ENCODE measurements at places on chromosomes 12 and 14.

GRCh38 chr14:45359746-45360145 lies 106.7 kb upstream of the MIS18BP1 start:
- DNase-seq = no peak

DNA sequence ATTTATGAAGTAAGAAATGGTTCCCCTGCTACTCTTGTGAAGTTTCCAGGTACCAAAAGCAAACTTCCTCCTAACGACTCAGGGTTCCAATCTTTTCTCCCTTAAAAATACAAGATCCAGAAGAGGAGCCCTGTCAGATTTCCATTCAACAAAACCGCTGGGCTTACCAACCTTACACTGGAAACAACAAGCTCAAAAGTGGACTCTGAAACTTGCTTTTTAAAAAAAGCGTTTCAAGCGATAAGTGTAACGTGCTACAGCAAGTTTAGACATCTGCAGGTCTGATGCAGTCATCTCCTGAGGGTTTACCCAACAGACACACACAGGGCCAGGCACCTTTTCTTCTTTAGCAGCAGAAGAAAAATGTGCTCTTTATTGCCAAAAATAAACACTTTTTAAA lies 6.9 kb upstream of the CREBL2 start:
- DNase-seq = no peak

DNA sequence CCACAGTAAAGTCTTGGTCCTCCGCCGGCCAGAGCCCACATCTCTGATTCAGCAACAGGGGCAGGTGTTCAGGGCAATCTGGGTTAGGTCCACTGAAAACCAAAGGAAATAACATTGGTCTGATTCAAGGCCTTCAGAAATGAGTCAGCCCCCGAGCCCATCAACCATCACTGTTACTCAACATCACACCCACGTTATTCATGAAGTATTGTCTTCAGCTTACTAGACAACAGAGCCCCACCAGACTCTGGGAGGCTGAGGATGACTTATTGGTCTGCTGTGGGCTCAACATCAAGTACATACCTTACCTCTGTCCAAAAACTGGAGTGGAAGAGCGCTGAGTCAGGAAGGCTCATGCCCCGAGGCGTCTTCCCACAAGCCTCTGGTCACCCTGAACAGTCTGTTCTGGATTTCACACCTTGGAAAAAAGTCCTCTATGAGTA lies 97.5 kb downstream of the ZFP36L1 start:
- peak; percentile 100 for DNase-seq

DNA sequence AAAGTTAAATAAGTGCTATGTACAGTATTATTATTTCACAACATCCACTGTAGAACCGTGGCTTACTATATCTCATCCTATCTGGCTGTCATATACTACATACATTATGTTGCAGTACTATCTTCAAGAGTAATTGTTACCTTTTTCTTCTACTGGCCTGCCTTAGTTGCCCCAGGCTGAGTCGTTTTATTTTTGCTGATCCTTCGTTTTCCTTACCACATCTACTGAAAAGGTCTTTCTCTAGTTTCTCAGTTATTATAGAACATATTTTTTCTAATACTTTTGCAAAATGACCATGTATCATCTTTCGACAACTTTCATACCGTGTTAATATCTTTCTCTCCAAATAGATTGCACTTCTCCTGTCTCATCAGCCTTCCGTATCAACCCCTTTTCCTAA lies 523.1 kb downstream of the SOX5 start:
- no peak for DNase-seq

- no peak for DNase-seq
Measured at GRCh38 chr12:2405039-2405438, 352.3 kb downstream of the CACNA1C start.

DNA sequence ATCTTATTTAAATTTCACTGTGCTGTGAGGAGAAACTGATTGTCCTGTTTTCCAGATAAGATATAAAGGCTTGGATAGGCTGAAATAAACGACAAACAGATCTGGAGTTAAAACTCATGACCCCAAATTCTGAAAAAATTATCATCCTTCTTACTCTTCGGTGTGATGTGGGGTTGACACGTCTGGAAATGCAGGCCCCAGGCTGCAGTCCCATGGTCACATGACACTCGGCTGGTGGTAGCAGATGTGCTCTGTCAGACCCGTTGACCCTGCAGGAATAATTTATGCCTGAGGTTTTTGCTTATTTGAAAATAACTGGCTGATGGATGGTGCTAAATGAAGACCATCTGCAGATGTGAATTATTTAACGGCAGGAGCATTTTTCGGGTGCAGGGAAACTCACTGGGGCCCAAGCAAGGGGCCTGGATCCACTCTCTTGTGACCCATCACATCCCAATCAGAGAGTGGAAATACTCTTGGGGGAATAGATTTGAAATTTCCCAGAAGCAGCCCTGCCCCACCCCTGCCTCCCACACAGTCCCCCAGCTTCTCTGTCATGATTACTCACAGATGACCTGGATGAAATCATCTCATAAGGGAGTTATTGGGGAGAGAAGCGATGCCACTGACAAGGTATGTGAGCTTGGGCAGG lies 47.7 kb upstream of the CMKLR1 start:
- DNase-seq = no peak

DNA sequence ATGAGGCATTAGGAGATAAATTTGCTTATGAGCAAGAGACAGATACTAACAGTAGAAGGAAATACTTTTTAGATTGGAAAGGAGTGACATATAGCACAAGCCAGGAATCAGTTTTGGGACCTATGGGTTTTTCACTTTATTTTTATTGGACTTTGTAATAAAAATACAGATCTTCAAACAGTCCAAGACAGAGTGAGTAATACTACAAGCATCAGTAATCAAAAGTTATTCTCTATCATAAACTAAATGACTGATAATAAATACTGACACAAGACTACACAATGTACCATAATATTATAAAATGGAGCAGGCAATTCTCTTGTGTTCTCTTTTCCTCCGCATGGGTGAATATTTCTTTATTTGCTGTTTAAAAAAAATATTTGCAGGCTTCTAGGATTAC lies 85.8 kb downstream of the DERA start:
- no peak for DNase-seq

GRCh38 chr14:72880820-72881219 lies 13.1 kb downstream of the DPF3 start:
- no peak for DNase-seq

- DNase-seq = peak; percentile 77
Measured at GRCh38 chr12:50537538-50537919, 32.7 kb downstream of the DIP2B start.

DNA sequence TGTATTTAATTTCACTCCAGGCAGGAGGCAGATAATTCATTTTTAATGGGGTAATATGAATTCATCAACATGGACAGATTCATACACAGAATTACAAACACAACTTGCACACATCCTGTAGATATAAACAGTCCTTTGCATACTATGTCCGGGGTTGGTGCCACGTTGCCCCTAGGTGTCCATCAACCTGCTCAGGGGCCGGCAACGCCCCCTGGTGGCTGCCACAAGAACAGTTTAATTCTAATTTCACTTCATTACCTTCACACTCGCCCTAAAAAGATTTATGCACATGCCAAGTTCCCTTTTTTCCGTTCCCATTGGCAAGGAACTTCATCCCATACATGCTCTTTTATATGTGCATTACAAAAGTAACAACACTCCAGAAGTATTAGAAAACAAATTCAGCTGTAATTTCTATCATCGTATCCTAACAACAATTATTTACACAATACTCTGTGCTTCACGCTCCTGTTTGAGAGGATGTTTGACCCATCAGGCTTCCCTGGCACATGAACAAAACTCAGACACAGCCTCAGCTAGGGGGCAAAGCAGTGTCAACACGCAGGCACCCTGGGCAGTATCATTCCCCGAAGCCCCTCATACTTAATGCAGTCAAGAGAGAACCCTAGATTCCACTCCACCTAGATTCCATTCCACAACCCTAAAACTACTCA lies 15.5 kb downstream of the MANSC1 start:
- DNase-seq = peak; percentile 57

- no peak for DNase-seq
Measured at GRCh38 chr14:97380539-97380941, 583.4 kb downstream of the VRK1 start.

DNA sequence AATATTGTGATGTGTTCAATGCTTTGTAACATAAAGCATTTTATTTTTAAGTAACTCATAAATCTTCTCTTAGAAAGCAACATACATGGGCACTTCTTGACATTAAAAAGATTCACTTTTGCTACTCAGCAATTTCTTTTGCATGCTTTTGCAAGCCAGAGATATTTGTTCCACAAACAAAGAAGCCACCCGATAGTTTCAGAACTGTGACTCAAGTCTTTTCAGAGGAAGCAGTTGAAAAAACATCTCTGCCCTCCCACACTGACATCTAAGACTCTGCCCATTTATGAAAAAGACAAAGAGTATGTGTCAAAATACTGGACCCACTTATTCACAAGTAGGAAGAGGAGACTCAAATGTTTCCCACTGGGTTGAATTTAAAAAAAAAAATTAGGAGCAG lies 7.5 kb downstream of the APPL2 start:
- DNase-seq = no peak

DNA sequence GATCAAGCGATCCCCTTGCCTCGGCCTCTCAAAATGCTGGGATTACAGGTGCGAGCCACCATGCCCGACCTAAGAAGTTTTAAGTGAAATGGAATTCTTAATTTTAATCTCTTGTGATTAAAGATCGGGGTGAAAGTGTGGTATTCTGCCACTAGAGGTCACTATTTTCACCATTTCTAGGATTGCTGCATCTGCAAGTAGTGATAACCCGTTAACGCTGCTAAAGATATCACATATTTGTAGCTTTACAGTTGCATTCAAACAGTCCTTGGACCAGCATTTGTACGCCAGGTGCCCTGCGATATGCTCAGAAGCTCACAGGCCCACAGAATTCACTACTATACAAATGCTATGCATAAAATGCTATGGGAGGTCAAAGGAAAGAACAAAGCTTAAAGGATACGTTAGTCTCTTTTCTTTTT lies 19.3 kb downstream of the CCDC62 start:
- DNase-seq = peak; percentile 6

GRCh38 chr14:68959035-68959434 lies 20.1 kb downstream of the ACTN1 start:
- DNase-seq = no peak

DNA sequence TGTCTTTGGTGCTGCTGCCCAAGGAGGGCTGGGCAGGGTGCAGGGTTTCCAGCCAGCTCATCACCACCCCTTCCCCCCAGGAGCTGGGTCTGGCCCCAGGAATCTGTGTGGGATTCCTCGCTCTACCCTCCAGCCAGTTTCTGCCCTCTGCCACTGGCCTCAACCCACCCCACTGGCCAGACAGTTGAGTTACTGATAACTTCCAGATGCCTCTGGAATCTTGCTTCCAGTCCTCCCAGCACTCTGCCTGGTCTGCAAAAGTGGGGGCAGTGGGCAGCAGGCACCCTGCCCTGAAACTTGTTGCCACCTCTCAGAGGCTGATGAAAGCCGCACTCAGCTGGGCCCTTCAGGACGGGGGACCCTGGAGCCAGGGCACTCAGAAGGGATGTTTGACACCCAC lies 20.1 kb upstream of the TBX3 start:
- no peak for DNase-seq

DNA sequence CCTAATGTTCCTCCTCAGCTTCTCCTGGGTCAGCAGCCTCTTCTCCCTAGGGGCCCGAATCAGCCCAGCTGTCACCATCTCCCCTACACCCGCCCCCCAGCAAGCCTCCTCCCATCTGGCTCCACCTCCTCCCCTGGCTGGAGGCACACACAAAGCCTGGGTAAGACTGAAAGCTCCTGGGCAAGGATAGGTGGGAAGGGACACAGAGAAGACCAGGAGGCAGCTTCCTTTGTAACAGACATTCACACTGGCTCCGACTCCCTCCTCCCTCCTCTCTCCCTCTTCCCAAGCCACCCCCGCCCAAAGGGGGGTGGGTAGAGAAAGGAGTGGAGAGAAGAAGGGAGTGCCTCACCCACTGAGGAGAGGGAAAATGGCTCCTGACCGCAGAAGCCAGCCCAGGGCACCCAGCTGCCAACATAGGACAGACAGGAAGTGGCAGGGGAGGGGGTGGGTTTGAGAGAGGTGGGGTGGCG lies 4.0 kb downstream of the CHD4 start:
- no peak for DNase-seq

DNA sequence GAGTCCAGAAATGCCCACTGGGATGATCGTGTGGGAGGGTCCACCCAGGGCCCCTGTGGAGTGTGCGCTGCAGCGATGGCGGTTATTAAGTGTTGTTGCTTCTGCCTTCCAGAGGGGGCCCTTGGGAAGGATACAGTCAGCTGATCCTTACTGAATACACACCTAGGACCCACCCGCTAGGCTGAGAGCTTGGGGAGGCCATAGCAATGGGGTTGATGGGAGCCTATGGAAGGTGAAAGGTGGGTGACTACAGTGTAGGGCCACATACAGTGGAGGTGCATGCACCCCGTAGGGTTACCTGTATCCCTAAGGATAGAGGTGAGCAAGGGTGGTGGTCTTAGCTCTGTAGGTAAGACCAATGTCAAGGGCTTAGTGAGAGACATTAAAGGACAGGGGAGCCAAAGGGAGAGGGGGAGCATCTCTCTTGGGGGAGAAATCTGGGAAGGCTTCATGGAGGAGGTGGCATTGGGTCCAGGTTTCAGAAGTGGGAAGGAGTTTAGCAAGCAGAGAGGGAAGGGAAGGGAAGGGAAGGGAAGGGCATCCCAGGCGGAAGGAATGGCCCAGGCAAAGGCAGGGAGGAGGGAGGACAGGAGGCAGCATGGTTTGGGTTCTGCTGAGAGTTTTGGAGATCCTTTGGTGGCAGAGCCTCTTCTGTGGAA lies 73.1 kb upstream of the RIN3 start:
- no peak for DNase-seq

- DNase-seq = no peak
Measured at GRCh38 chr12:47910486-47910885, 5.7 kb upstream of the VDR start.

DNA sequence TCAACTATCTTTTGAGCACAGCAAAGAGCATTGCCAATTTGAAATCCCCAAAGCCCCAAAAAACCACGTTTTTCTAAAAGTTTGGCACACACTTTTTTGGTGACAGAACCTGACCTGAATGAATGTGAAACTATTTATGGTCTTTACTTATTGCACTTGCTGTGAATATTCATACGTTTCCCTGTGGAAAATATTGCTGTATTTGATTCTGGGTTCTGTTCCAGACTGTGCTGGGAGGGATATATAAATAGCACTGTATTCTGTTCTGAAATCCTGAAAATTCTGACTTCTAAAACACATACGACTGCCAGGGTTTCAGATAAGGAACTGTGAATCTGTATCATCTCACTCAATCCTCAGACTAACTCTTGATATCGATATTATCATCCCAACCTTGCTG lies 35.1 kb downstream of the NR1H4 start:
- DNase-seq = no peak

GRCh38 chr14:58541633-58542022 lies 96.1 kb upstream of the DACT1 start:
- DNase-seq = no peak

GRCh38 chr14:104596927-104597351 lies 7.6 kb downstream of the TMEM179 start:
- no peak for DNase-seq

- no peak for DNase-seq
Measured at GRCh38 chr14:30375296-30375892, 183.6 kb upstream of the G2E3 start.

DNA sequence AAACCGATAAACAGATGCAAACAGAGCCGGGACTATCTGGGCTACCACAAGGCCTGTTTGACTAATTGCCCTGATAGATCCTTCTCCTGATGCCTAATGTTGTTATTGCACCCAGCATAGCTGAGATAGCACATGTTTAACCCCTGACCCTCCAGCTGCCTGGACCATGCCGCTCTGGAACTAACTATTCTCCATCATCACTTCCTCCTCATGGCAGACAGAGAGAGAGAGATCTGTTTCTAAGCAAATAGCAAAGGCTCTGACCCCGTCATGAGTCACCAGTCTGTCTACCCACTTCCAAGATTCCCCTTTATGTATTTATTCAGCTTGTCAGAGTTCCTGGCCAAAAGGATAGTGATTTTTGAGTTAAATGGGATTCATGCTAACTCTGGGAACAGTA lies 58.2 kb upstream of the FLRT2 start:
- peak; percentile 33 for DNase-seq

Data from PC-9 (cell line).